ENCODE measurements at places on chromosomes 7 and 10.

- DNase-seq, result peak; percentile 69
Measured at GRCh38 chr7:131105799-131106680, 221.6 kb upstream of the MKLN1 start.

- no peak for DNase-seq
Measured at GRCh38 chr10:127117125-127117524, 79.3 kb downstream of the INSYN2A start.

DNA sequence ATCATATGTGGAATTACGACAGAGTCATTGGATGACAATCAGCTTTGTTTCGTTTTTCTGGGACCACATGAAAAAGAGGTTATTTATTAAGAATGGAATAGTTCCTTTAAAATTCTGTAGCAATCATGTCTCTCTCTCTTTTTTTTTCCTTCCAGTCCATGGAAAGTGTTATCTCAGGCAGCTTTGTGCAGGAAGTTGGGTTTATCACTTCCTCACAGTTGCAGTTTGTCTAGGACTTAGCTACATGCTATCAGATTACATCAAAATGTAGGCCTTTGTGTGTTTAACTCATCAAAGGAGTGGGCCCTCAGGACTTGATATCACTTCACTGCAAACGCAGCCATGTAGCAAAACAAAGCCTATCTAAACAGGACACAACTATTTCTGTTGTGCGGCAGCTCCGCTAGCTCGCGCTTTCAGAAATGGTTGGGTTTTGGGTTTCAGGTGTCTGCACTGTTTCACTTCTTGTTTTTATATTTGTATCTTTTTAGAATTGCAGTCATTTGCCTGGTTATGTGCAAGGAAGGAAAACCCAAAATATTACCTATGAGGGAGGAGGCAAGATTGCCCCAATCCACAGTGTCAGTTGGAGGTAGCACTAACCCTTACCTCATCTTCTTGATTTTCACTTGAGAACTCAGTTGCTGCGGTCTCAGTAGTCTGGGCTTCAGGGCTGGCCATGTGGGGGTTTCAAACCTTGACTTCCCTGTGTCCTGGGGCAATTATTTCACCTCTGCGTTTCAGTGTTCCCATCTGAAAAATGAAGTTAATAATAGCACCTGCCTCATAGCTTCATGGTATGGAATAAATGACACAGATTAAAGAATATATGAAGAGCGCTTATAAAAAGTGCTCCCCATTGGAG, 66.7 kb downstream of the HHEX start:
- DNase-seq, result peak; percentile 45

DNA sequence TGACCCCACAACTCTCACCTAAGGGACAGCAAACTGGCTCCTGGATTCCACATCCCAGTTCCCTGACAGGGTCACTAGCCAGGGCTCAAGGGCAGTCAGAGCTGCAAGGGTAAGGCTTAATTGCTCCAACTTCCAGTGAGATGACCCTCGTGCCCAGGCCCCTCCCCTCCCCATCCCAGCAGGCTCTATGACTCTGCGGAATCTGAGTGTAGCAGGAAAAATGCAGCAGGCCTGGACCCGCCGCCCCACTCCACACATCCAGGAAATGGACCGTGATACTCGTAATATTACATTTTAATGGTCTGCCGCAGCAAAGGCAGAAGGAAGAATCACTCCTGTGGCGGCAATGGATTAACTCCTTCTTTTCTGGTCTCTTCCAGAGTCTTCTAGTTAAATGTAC, 91.7 kb upstream of the CHST15 start:
- no peak for DNase-seq

- no peak for DNase-seq
Measured at GRCh38 chr10:98568551-98568950, 121.8 kb upstream of the HPS1 start.

- DNase-seq, result no peak
Measured at GRCh38 chr10:46554166-46554781, 2.2 kb downstream of the GPRIN2 start.

DNA sequence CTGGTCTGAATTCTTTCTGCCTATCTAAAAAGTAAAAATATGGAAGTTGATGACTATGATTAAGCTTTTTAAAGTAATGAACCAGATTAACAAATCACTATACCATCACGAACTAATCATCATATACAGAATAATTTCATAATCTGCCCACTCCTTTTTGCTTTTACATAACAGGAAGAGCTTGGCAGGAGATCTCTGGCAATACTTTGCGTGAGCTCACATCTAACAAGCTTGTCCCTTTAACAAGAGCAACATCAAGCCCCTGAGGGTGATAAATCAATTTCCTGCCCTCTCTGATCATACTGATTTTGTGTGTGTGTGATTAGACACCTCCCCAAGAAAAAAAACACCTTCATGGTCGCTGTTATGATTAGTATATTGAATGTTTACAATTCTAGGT, 143.5 kb upstream of the ASAH2 start:
- DNase-seq, result peak; percentile 14

DNA sequence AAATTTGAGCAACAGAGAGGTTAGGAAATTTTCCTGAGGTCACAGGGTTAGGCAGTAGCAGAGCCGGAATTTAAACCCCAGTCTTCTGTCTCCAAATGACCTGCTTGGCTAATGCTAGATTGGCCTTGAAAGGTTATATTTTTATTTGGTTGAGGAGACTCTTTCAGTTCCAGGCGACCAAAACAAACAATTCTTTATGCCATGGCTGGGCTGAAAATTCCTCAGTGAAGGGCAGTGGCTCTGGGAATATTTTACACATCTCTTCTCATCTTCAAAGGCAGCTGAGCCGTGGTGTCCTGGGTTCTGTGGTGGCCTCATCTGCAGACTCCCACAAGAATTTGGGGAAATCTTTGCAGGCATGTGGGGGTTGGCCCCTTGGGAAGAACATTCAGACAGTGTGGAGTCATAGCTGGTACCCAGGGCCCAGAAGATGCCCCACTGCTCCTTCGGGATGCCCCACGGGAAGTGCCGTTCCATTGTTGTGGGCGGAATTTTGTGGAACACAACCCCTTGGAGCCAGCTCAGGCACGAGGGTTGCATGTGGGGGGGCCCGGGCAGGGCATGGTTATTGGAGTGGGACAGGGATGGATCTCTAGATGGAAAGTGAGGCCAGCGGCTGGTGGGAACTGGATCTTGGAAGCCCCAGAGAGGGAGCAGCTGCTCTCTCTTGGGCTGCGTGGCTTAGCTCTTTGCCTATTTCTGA, 33.2 kb downstream of the RPS24 start:
- DNase-seq, result no peak

DNA sequence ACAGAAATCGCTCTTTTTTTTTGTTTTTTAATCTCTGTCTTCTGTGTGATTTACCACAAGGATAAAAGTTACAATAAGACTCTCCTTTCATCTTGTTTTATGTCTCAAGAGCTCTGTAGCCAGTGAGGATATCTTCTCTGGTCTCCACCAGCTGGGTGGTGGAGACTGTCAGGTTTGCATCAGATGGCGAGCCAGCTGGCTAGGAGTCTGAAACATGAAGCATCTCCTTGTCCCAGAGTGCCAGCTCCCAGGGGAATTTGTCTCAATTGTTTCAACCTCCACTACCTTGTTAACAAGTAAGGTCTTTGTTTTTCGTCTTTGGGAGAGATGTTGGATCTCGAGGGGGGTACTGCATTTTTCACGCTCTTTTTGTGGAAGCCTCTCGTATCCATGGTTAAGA, 47.3 kb downstream of the FRMPD2 start:
- DNase-seq, result no peak

DNA sequence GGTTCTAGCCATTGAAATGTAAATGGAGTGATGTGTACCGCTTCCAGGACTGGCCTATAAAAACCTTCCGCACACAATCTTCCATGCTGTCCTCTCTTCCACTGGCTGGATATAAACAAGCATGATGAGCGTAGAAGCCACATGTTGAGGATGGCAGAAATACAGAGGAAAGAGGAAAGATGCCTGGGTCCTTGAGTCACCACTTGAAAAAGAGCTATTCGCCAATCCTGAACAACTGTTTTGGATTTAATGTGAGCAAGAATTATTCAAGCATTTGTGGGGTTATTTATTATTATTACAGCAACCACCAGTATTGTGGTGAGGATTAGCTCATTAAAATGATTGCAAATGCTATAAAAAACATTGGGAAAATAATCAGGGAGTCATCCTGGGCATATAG, 45.8 kb upstream of the PLXNA4 start:
- no peak for DNase-seq

- DNase-seq, result no peak
Measured at GRCh38 chr7:128056901-128057300, 25.7 kb upstream of the LRRC4 start.

GRCh38 chr10:90788968-90789367, 68.9 kb downstream of the HTR7 start:
- DNase-seq, result no peak

DNA sequence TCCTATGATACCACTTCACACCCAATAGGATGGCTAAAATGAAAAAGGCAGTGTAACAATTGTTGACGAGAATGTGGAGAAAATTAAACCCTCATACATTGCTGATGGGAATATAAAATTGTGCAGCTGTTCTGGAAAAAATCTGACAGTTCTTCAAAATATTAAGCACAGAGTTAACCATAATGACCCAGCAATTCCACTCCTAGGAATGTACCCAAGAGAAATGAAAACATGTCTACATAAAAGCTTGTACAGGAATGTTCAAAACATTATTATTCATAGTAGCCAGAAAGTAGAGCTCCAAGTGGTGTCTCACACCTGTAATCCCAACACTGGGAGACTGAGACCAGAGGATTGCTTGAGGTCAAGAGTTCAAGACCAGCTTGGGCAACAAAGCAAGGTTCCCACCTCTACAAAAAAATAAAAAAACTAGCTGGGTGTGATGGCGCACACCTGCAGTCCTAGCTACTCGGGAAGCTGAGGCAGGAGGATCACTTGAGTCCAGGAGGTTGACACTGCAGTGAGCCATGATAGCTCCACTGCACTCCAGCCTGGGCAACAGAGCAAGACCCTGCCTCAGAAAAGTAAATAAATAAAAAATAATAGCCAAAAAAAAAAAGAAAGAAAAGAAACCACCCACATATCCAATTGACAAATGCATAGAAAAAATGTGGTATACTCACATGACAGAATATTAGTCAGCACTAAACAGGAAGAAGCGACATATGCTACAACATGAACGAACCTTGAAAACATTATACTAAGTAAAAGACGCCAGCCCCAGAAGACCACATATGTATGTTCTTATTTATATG, 5.0 kb downstream of the RHEB start:
- DNase-seq, result no peak

- DNase-seq, result no peak
Measured at GRCh38 chr7:74181821-74182220, 7.7 kb downstream of the EIF4H start.

- DNase-seq, result no peak
Measured at GRCh38 chr7:69808391-69808790, 210.1 kb downstream of the AUTS2 start.

DNA sequence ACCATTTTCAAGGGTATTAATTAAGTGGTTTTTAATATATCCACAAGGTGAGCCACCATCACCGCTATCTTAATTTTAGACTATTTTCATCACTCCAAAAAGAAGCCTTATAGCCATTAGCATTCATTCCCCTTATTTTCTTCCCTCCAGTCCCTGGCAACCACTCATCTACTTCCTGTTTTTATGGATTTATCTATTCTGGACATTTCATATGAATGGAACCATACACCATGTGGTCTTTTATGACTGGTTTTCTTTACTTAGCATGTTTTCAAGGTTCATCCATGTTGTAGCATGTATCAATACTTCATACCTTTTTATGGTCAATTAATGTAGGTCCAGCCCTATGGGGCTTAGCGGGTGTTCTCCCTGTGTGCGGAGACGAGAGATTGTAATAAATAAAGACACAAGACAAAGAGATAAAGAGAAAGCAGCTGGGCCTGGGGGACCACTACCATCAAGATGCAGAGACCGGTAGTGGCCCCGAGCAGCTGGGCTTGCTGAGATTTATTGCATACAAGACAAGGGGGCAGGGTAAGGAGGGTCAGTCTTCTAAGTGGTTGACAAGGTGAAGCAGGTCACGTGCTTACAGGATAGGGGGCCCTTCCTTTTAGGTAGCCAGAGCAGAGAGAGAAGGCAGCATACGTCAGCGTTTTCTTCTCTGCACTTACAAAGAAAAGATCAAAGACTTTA, 14.6 kb downstream of the WBP1L start:
- no peak for DNase-seq

DNA sequence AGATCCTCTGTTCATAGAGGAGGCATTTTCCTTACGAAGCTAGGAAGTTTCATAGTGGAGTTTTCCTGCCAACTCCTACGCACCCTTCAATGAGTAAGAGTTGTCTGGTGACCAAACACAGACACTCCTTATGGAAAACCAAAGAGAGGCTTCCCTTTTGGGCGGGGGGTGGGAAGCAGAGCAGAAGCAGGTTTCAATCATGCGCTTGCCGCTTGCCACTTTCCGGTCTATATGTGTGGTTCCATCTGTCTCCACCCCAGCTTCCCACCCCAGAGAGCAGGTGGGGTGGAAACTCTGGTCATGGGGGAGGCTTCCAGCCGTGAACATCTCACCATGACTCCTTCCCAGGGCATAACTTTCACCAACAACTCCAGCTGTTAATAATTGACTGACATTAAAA, 68.8 kb upstream of the GRB10 start:
- no peak for DNase-seq

GRCh38 chr7:146922782-146923181, 806.2 kb downstream of the CNTNAP2 start:
- DNase-seq, result no peak

- DNase-seq, result no peak
Measured at GRCh38 chr10:132384618-132385388, 12.2 kb upstream of the PWWP2B start.

DNA sequence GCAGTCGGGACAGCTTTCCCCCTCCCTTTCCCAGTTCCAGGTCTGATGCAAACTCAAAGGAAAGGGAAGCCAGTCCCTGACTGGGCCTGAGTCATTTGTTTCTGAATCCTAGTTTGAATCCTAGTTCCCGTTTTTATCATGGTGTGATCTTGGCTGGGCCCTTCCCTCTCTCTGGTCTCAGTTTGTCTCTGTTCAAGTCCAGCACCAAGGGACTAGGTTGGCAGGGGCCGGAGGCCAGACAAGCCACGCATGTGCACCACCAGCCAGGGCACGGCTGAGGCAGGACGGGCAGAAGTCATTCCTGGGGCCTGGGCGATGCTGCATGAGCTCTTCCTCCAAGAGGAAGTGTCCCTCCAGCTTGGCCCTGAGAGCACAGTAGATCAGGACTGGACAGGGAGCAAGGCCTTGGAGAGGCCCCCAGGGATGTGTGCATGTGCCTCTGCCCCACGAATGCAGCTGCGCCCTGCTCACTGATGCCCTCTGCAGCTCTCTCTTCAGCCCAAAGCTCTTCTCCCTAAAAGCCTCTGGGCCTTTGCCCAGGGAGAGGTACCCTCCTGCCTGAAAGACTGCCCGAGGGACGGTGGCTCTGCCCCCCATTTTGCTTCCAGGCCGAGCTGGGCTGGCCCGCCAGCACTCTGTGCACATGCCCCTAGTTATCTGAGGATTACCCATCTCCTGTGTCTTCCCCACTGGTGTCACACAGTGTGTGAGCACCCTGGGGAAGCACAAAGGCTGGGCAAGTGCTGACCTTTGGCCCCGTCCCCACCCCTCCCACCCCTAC, 86.7 kb downstream of the ZMIZ1 start:
- DNase-seq, result no peak

GRCh38 chr10:119516381-119517234, 25.9 kb downstream of the RGS10 start:
- DNase-seq, result peak; percentile 89

All from HL-60 (cell line).